ENCODE measurements at places on chromosomes 11 and 22.

- H3K27me3 ChIP-seq: peaks cover 16% of the 10 kb centered on the region
- H3K4me1 ChIP-seq: peaks cover 12% of the 10 kb centered on the region
- DNase-seq: no peak
These were observed 117.5 kb downstream of the WNT7B start for GRCh38 chr22:45859231-45860161.

DNA sequence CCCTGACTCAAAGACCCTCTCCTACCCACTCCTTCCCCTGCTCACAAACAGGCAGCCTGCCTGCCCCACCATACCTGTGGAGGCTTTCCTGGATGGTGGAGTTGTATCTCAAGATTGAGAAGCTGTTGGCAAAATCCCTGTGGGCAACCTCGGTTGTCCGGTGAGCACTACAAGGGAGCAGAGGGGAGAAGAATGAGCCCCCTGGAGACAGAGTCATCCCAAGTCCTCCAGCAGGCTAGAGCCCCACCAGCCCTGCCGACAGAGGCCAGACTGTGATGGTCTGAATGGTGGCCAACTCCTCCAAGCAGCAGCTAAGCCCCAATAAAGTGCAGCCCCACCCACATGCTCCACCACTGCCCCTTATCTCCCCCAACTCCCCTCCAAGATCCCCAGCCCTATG lies 17.5 kb downstream of the TMPRSS13 start:
- no peak for DNase-seq
- no peak overlapping the region for H3K27ac ChIP-seq
- no peak overlapping the region for H3K4me3 ChIP-seq
- H3K27me3 ChIP-seq: peaks cover 56% of the 10 kb centered on the region

GRCh38 chr22:38137876-38138687 lies 27.6 kb upstream of the BAIAP2L2 start:
- peaks cover 20% of the 10 kb centered on the region for H3K4me1 ChIP-seq
- no peaks in the 10 kb centered on the region for H3K36me3 ChIP-seq
- no peaks in the 10 kb centered on the region for H3K27me3 ChIP-seq
- H3K27ac ChIP-seq: no peak overlapping the region

DNA sequence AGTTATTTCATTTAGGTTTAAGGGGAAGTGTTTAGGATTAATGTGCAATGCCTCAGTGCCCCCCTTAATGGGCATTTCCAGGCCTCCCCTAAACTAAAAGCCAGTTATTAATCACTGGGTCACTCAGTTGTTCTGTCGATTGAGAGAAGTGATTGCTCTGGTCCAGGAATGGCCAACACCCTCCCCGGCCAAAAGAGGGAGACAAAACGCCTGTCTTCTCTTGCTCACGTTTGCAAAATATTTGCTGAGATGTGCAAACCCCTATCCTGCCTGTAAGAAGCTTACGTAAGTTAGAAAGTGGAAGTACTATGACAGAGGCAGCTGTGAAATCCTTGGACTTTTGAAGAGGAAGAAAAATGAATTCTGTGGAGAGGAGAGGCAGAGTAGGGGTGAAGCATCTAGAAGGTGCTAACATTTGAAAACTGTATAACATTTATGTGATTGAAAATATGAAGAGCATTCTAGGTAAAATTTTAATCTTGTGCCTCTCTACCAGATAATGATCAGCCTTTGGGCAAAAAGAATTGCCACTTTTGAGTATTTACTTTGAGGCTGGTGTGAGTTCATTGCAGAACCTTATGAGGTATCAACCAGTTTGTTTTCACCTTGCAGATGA lies 37.7 kb downstream of the NTM start:
- H3K27me3 ChIP-seq: peaks cover 8% of the 10 kb centered on the region
- peak; percentile 18 for DNase-seq
- H3K36me3 ChIP-seq: no peaks in the 10 kb centered on the region
- H3K4me1 ChIP-seq: no peaks in the 10 kb centered on the region
- H3K27ac ChIP-seq: no peak overlapping the region
